ENCODE measurements at places on chromosomes 7 and 10. TPM values are rescaled to one million over a fixed set of nuclear protein-coding genes. Genes with fewer than 3 reads are reported as not detected.

Gene C10orf105
- not detected for total RNA-seq

Gene ASIC3
- total RNA-seq = 0.07 TPM

Gene HMX3
- not detected for total RNA-seq

Gene AUTS2
- 0.28 TPM for total RNA-seq

Gene AOAH
- total RNA-seq = not detected

Gene SMC3
- total RNA-seq = 36.6 TPM

Gene TUBB8
- not detected for total RNA-seq

Gene MUC12
- total RNA-seq = not detected

Data from pulmonary artery endothelial cell (primary cell).